CD4-positive, alpha-beta T cell (primary cell): ENCODE measurements at places on chromosomes 5 and 9.

GRCh38 chr5:162990856-162991497 is 446.4 kb upstream of the CCNG1 start:
- no peak for DNase-seq

- DNase-seq = no peak
Measured at GRCh38 chr5:96324708-96325107, 108.3 kb downstream of the PCSK1 start.

DNA sequence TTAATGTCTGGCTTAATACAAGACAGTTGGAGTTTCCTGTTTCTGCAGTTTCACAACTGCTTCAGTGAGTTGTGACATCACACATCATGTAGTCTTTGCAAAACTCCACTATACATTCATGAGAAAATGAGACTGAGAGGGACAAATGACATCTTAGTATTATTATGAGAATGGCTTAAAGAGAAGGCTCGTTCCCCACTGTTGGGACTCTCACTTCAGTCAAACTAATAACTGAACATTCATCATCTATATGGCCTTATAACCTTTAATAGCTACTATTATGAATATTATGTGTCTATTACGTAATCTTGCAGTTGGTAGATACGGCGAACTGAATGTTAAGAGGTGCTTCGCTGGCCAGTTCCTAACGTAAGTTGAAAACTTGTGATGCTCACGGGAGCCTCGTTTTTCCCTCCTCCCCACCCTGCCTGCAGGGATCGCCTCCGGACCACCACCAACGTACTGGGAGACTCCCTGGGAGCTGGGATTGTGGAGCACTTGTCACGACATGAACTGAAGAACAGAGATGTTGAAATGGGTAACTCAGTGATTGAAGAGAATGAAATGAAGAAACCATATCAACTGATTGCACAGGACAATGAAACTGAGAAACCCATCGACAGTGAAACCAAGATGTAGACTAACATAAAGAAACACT is 79.4 kb downstream of the SLC1A3 start:
- DNase-seq = no peak

DNA sequence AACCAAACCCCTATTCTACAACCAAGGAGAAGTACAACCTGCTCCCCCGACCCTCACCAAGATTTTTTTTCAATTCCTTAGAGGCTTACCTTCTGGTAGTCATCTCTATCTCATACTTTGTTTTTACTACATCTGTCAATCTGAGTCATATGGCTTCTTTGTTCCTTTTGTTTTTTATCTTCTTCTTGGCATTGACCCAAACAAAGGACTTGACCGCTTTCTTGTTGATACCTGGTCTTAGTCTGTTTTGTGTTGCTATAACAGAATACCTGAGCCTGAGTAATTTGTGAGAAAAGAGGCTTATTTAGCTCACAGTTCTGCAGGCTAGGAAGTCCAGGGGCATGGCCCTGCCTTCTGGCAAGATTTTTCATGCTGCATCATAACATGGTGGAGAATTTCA is 352.7 kb downstream of the MLLT3 start:
- no peak for DNase-seq

GRCh38 chr9:98465799-98466198 is 210.3 kb upstream of the TBC1D2 start:
- DNase-seq = no peak

- no peak for DNase-seq
Measured at GRCh38 chr5:133358271-133358670, 254.1 kb downstream of the FSTL4 start.

- peak; percentile 16 for DNase-seq
Measured at GRCh38 chr5:163350083-163350482, 87.3 kb upstream of the CCNG1 start.

- no peak for DNase-seq
Measured at GRCh38 chr9:17068671-17069070, 66.2 kb upstream of the CNTLN start.

- DNase-seq = no peak
Measured at GRCh38 chr9:4548811-4549725, 58.8 kb downstream of the SLC1A1 start.

- DNase-seq = no peak
Measured at GRCh38 chr5:61120534-61120933, 41.7 kb downstream of the SMIM15 start.

GRCh38 chr9:95459178-95459577 is 57.6 kb downstream of the PTCH1 start:
- no peak for DNase-seq

GRCh38 chr9:1454616-1455347 is 404.6 kb downstream of the DMRT2 start:
- no peak for DNase-seq

DNA sequence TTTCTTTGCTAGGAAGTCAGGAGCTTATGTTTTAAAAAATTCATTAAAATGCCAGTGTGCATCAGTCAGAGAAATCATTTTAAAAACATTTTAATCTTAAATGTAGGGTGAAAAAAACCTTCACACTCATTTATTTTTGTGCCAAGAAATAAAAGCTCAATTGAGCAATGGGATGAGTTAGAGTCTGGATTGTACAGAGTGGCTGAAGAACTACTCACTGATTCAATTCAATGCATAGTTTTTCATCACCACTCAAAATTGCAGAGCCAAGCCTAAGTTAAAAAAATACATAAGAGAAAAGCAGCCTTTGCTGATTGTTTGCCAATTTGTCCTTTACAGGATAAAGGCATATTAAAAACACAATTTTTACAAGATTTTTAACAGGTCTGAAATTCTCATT is 168.2 kb upstream of the DMRTA1 start:
- no peak for DNase-seq

GRCh38 chr5:85556464-85556863 is 1061.3 kb upstream of the COX7C start:
- no peak for DNase-seq

DNA sequence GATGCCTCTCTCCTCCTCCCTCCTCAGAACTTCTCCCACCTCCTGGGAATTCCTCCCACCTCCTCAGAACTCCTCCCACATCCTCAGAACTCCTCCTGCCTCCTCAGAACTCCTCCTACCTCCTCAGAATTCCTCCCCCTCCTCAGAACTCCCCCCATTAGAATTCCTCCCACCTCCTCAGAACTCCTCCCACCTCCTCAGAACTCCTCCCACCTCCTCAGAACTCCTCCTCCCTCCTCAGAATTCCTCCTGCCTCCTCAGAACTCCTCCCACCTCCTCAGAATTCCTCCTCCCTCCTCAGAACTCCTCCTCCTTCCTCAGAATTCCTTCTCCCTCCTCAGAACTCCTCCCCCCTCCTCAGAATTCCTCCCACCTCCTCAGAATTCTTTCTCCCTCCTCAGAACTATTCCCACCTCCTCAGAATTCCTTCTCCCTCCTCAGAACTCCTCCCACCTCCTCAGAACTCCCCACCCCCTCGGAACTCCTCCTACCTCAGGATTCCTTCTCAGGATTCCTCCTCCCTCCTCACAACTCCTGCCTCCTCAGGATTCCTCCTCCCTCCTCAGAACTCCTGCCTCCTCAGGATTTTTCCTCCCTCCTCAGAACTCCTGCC is 23.9 kb downstream of the SLC46A2 start:
- DNase-seq = no peak

DNA sequence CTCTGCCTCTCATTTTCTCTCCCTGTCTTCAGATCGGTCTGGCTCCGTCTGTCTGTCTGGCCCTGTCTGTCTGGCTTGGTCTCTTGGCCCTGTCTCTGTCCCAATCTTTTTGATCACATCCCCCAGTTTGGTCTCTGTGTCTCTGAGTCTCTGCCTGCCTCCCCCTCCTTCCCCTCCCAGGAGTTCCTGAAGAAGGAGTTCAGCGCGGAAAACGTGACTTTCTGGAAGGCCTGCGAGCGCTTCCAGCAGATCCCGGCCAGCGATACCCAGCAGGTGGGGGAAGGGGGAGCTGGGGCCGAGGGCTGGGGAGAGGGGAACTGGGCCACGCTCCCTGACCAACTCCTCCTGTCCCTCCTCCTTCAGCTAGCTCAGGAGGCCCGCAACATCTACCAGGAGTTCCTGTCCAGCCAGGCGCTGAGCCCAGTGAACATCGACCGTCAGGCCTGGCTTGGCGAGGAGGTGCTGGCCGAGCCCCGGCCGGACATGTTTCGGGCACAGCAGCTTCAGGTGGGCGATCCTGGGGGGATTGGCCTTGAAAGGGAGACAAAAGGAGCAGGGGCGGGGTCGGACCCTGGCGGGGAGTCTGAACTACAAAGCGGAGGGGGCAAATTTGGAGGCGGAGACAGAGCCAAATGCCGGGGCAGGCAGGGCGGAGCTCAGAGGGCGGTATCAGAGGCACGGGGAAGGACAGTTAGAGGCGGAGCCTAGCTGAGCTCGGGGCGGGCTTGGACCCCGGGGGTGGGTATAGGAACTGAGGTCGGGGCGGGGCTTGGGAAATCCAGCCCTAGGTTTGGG is 9.0 kb downstream of the RGS14 start:
- no peak for DNase-seq

GRCh38 chr5:128304088-128304487 is 220.5 kb downstream of the SLC12A2 start:
- no peak for DNase-seq

GRCh38 chr5:40605295-40605958 is 74.3 kb upstream of the PTGER4 start:
- DNase-seq = no peak

GRCh38 chr5:129079496-129079895 is 15.1 kb upstream of the ISOC1 start:
- no peak for DNase-seq

DNA sequence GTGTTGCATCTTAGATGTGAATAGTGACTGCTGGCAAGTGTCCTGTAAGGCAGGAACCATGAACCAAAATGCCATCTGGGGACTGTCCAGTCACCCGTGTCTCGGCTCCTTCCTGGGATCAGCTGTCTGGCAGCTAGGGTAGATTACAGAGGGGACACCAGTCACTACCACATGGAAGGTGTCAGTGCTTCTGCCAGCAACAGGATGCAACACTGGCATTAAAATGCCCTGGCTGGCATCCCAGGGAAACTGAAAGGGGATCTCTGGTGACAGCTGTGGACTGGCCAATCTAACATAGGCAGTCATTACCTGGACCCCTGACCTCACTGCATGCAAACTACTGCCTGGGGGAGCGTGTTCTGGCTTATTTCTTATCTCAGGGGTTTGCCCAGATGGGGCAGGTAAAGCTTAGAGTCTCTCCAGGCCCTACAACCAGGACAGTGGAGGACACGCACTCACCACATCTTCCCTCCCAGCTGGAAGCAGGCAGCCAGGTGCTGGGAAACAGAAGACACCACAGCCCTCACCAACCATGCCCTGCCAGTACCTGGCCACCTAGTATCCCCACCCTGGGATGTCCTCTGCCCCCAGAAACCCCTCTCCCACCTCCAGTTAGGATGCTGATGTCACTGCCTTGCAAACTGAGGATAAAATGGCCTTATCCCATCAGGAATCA is 83.8 kb downstream of the SEMA4D start:
- no peak for DNase-seq

- DNase-seq = no peak
Measured at GRCh38 chr9:97557606-97558095, 56.2 kb downstream of the TMOD1 start.

DNA sequence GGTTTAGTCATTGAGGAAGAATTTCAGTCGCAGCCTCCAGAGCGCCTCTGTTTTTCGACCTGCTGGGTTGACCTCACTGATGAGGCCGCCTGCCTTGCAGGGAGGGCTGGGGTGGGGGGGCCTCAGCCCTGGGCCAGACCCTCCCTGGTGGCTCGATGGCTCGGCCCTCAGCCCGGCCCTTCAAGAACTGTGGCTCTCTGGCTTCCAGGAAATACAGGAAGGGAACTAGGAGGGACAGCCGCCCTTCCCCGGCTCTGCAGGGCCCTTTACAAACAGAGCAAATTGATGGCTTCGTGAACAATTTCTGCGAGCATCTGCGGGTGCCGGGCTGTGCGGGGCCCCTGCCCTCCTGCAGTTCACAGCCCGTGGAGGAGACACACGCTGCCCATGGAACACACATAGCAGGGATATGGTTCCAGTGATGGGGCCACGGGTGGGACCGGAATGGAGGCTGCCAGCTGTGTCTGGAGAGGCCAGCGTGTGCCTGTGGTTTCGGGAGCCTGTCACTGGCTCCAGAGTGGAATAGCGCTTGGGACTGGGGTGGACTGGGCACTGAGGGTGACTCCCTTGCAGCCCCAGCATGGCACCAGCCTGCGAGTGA is 39.6 kb downstream of the COL5A1 start:
- DNase-seq = no peak
